T-helper 2 cell treated with Interferon-gamma antibody and Interleukin-4, amounts not matched to agents 5 μg/mL and 100 μg/mL, for 36 hours (primary cell): ENCODE measurements at places on chromosomes 7 and 10.

- DNase-seq, result no peak
Observed at GRCh38 chr7:51354897-51355296, 38.3 kb upstream of the COBL start.

- DNase-seq, result no peak
Observed at GRCh38 chr7:134766779-134767519, 12.5 kb upstream of the CALD1 start.

DNA sequence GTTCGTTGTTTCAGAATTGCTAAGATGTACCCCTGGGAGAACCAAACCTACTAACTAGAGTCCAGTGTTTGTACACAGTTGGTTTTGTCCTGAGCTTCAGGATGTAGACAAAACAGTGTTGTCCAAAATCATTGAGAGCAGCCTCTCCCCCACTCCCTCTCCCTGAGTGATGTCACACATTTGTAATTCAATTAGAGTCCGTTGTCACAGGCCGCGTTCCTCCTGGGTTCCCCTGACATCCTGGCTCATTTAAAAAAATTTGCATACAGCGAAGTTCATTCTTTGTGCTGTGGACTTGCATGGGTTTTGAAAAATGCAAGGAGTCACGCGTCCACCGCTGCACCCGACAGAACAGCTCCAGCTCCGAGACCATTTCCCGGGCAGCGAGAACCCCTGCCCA lies 10.3 kb downstream of the GRIFIN start:
- DNase-seq, result no peak

DNA sequence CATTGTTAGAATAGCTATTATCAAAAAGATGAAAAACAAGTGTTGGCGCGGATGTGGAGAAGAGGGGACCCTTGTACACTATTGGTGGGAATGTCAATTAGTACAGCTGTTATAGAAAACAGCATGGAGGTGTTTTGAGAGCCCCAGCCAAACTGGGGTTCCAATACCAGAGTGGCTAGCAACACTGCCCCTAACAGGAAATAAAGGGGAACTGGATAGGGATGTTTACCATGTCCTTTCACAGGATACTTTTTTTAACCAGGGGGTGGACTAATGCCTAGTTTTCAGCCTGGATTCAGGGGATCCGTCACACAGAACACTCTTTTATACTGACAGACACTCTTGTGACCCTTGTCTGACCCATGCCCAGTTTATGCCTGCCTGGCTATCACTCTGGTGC lies 6.9 kb upstream of the GSTK1 start:
- no peak for DNase-seq

DNA sequence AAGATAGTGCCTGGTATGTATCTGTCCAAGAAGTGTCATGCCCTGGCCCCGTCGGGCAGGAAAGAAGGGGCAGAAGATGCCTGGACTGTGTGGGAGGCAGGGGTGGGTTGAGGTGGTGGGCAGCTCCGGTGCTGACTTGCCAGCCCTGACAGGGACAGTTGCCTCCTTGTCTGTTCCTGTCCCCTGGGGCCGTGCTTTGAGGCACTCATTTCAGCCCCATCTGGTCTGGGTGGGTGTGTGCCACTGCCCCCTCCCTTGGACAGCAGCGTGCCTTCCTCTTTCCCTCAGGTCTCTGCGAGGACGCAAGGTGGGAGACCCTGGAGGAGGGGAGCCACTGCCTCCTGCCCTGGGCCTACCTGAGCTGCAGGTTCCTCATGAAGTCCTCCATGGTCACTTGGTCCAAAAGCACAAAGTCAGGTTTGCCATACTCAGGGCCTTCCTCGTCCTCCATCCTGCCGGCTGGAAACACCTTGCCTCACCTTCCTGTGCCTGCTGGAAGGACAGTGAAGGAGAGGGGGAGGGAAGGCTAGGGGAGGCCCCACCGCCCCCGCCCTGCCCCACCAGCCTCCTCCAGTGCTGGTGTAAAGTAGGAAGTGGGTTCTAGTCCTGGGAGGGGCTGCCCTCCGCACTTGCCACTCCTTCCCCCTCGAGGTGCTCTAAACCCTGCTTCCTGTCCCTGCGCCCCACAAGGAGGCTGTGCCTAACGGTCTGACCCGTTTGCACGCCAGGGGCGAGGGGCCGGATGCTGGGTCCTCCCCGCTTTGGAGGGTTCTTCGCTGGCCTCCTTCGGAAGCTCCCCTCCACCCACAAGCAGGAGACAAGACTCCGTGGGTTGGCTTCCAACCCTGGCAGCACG lies at the start of gene MYO1G:
TSS of gene MYO1G (minus strand) at position 505 of the 856 bp plus-strand sequence. CDS start at position 451, 54 bp downstream.
- DNase-seq, result peak; percentile 94

GRCh38 chr10:4688601-4689000 lies 137.4 kb upstream of the AKR1E2 start:
- no peak for DNase-seq
